Esophagus mucosa (tissue), 1 donor: ENCODE measurements at places on chromosomes 7 and 10. TPM values are rescaled to one million over a fixed set of nuclear protein-coding genes. Genes with fewer than 3 reads are reported as not detected.

The MYPN gene
- total RNA-seq, result 0.08 TPM

The PPP1R3A gene
- total RNA-seq, result not detected

The PNLIPRP3 gene
- 1.2 TPM for total RNA-seq

The UBE3C gene
- 44.5 TPM for total RNA-seq

The HECW1 gene
- 0.40 TPM for total RNA-seq

The AGR2 gene
- total RNA-seq, result 7.5 TPM

The KCNH2 gene
- 0.20 TPM for total RNA-seq

The SMKR1 gene
- total RNA-seq, result not detected

The FUOM gene
- 10.2 TPM for total RNA-seq

The HABP2 gene
- 0.04 TPM for total RNA-seq

The MACC1 gene
- total RNA-seq, result 22.3 TPM

The PALD1 gene
- 4.6 TPM for total RNA-seq

The CALHM3 gene
- not detected for total RNA-seq

The OPN1SW gene
- total RNA-seq, result not detected
